Bone marrow (tissue), 2 donors: ENCODE measurements at places on chromosomes 3 and 15.

GRCh38 chr3:14237457-14237856, 58.8 kb downstream of the LSM3 start:
- DNase-seq: no peak

- DNase-seq: no peak
These were observed 5.1 kb downstream of the FAM43A start for GRCh38 chr3:194690501-194691372.

DNA sequence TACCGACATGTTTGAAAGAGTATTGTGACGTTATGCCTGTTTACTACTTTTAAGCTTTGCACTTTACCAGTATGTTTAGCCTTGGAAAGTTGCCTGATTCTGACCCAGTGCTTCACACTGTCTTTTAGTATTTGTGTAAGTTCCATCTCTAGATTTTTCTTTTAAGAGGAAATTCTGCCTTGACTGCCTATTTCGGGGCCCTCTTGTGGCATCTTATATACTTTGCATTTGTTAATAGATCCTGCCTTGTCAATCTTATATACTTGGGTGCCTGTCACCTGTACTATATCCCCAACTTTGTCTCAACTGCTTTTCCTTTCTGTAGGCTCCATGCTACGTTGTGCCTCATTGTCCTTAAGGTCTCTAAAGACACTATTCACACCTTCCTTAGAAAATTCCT, 244.6 kb downstream of the STXBP5L start:
- DNase-seq: no peak

- DNase-seq: no peak
These were observed 358.5 kb downstream of the ZNF385D start for GRCh38 chr3:21392526-21392925.

DNA sequence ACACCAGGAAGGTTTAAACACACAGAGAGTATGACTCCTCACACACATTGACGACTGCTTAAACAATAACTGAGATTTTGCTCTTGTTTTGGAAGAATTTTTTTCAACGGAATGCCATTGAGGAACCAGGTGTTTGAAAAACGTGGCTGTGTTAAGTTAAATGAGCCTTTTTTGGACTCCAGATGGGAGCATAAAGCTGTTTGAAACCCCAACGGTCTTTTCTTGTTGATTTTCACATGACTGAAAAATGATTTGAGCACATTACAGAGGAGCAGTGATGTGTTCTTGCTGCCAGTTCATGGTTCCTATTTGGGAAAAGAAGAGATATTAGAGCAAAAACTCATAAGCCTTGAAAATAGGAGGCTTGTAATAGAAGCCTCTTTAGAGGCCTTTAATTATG, 97.8 kb upstream of the SELENOK start:
- no peak for DNase-seq

DNA sequence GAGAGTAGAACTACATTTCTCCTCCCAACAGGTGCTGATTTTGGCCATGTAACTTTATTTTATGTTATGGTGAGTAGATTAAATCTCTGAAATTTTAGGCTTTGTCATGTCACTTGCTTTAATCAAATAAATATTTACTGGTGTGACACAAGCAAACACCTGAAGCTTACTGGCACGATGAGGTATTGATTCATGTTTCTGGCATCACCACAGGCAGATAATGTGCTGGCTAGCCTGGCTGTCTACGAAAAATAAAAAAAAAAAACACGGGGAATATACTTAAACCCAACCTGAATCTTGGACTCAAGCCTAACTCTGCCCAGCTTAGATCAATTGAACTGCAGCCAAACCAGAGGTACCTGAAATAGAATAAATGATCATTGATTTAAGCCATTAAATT, 65.6 kb upstream of the CADM2 start:
- DNase-seq: no peak

DNA sequence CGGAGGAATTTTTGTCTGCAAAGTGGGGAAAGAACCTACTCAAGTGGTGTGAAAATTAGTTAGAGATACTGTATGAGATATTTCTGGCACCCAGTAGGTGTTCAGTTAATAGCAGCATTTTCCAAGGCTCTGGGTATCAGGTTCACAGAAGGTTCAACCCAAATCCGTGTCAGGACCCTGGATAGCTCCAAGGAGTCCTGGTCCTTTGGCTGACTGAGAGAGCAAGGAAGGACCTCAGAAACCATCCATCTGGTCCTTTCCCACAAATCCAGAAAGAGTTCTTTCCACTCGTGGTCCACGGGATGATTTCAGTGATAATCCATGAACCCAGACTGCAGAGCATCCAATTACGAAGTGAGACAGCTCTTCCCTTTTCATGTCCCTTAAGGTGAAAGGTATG, 51.4 kb downstream of the SLC6A11 start:
- DNase-seq: no peak

DNA sequence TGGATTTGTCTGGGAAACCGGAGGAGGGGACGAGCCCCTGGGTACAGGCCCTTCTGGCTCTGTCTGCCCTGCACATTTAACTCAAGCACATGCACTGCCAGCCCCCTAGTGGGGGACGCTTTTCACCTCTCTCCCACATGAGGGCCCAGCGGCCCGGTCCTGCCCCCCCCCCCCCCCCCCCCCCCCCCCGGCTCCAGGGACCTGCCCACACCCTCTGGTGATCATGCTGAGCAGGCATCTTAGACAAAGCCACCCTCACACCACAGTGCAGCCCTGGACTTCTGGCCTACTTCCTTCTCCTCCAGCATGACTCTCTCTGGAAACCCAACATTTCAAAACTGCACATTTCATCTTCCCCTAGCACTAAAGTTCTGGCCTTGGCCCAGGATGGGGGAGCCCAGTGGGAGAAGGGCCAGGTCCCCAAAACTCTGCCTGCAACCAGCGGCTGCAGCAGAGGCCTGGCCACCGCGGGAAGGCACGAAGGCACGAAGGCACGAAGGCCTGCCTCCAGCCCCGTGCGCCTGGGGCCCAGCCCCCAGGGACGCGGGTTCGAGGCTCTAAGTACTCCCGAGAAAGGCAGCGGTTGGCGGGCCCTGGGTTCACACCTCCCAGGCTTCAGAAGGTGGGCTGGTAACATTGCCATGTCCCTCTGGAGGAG, 14.1 kb downstream of the KLF15 start:
- DNase-seq: no peak

GRCh38 chr3:12327021-12327420, 38.2 kb downstream of the PPARG start:
- no peak for DNase-seq

DNA sequence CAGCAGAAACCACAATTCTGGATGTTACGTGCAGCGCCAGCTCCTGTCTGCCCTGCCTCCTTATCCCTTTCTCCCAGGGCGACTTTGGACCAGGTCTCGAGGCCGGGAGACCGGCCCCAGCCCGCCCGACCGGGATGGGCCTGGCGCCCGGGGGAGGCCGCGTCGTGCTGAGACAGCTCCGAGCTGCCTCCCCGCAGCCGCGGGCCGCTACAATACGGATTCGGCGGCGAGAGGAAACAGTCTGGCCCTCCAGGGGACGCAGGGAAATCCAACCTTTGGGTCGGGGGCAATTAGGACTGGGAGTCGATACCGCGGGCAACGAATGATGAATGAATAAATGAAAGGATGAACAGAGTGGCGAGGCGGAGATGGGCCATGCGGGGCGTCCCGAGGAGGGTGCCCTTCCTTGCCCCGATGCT, 537 bp downstream of the GRAMD2A start:
- DNase-seq: no peak

DNA sequence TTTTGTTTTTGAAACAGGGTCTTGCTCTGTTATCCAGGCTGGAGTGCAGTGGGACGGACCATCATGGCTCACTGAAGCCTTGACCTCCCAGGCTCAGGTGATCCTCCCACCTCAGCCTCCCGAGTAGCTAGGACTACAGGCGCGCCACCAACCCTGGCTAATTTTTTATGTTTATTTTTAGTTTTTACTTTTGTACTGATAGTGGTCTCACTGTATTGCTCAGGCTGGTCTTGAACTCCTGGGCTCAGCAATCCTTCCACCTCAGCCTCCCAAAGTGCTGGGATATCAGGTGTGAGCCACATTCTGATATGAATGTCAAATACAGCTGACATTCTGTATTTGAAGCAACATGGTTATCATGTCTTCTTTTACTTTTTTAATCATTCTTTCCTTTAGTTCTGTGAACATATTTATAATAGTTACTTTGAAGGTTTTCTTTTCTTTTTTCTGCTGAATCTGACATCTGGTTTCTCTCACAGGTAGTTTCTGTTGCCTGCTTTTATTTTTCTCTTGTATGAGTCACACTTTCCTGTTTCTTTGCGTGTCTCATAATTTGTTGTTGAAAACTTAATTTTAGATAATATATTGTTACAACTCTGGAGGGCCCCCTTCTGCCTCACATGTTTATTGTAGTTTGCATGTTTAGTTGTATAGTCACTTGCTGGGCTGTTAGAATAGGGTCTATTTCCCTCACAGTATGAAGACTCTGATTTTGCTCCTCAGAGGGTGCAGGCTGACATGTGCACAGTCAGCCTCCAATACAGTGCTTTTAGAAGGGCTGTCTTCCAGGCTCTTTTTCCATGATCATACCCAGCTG, 8.4 kb upstream of the CNTN4 start:
- no peak for DNase-seq

GRCh38 chr15:47484059-47484458, 233.2 kb upstream of the SEMA6D start:
- DNase-seq: no peak
